ENCODE measurements at places on chromosomes 2 and 18.

GRCh38 chr2:218805627-218806026 is 23.7 kb downstream of the CYP27A1 start:
- DNase-seq = no peak

DNA sequence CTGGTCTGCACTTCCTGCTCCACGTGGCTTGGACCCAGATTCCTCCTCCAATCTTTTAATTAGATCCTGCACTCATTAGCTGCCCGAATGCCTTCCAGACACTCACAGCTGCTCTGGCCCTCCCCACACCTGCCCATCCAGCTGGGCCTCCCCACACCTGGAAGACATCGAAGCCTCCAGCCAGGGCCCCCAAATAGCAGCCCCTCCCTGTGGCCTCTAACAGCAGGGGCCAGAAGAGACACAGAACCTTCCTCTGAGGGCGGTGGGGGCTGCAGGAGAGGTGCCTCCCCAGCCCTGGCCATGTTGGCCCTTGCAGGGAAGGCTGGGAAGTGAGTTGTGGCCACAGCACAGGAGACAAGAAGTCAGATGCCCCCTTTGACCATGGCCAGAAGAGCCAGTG is 252.8 kb downstream of the DYSF start:
- DNase-seq = no peak

GRCh38 chr18:37922162-37922561 is 356.6 kb upstream of the CELF4 start:
- no peak for DNase-seq

GRCh38 chr18:676069-676468 is 18.6 kb downstream of the TYMS start:
- DNase-seq = no peak

GRCh38 chr2:148979919-148980277 is 58.6 kb upstream of the LYPD6B start:
- DNase-seq = no peak

DNA sequence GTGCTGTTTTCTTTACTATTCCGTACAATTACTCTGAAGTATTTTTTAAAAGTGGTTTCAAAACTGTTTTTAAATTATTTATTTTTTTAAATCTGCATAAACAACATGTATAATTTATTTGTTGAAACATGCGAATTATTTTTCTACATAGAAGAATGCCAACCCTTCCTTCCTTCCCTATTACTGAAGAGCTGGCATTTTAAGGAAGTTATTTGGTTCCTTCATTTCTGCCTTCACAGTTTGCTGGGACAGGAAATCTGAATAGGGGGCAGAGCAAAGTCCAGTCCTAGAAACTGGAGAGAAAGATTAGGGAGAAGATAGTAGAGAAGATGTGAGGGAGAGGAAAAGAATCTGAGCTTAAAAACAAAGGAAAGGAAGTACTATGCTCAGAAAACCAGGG is 146.7 kb upstream of the ACVR2A start:
- DNase-seq = peak; percentile 10

GRCh38 chr2:58261209-58261608 is 20.1 kb upstream of the FANCL start:
- DNase-seq = no peak

GRCh38 chr2:136049991-136050920 is 64.8 kb upstream of the DARS1 start:
- peak; percentile 16 for DNase-seq

DNA sequence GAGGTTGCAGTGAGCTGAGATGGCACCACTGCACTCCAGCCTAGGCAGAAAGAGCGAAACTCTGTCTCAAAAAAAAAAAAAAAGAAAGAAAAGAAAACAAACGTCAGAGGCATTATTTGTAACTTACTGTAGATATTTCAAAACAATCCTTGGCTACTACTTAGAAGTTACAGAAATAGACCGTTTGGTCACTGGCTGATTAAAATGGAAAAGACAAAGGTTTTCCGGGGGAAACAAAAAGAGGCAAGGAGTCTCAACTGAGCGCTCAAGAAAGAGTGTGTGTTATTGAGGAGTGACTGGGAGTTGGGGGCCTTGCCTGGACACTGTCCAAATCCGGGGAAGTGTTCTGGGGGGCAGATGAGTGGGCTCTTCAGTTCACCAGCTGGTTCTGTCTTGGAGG is 47.6 kb downstream of the TEX44 start:
- DNase-seq = peak; percentile 23

DNA sequence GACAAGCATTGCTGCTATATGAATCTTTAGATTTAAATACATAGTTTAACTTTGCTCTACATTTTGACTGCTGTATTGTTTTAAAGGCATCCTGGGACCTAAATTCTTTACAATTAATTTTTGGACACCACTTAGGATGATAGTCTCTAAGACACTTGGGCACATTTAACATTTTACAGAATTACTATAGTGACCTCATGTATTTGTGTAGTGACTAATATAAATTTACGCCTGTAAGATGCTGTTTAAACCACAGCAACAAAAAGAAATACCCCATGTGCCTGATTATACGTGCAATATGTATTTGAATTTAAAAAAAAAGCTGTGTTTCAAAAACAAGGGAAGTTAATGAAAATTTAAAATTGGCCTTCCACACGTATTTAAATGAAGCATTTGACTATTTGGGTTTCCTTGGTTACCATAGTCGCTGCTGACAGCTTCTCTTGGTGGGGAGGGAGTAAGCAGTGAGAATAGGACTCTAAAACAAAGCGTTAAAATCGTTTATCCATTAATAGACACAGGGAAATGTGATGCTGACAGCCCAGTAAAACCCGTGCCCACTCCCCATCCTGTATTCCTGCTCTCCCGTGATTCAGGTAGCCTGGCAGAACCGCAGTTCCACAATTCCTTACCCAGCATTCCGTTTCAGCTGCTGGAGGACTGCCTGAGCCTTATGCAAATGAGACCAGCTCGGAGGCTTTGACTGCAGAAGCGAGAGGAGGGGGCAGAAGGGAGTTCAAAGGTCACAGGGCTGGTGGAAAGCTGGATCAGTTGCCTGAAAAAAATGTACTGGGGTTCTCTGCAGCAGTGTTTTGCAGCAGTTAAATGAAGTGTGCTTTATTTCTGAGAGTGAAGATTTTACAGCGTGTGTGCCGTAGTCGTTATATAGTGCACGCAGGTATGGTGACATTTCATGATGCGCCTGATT is 104.3 kb downstream of the CSRNP3 start:
- no peak for DNase-seq

DNA sequence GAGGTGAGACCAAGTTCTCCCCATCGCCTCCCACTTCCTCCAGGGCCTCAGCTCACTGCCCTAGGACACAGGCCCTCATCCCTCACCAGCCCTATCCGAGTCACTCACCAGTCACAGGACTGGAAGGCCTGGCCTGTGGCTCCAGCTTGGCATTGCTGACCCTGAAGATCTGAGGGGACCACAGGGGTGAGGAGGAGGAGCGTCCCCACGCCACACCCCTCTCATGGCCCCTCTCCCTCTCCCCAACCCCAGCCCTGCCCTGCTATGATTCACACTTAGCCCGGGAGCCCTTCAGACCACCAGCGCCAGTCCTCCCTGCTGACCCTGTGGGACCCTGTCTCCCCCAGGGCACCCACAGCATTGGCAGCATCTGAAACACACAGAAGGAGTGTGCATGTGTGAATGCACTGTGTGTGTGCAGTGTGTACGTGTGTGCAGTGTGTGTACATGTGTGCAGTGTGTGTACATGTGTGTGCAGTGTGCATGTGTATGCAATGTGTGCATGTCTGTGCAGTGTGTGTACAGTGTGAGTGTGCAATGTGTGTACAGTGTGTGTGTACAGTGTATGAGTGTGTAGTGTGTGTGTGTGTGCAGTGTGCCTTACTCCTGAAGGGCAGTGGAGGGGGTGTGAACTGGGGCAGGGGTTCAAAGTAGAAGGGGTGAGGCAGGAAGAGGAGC is 29.4 kb upstream of the ANKRD62 start:
- no peak for DNase-seq
